ENCODE measurements at places on chromosomes 6 and 20.
A peak's percentile ranks its signal among the peaks of the same experiment; 100 is the strongest.

- DNase-seq = no peak
Measured at GRCh38 chr6:10968776-10969175, 75.3 kb downstream of the ELOVL2 start.

DNA sequence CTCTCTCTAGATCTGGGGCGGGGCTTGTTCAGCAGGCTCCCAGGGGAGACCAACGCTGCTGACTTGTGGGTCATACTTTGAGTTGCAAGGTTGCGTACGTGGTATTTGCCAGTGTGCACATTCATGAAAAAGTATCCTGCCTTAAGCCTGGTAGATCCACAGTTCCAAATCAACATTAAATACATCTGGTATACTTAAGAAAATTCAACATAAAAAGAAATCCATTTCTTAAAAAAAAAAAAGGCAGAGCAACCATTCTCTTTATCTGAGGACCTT, 81.4 kb downstream of the SLC22A3 start:
- no peak for DNase-seq

DNA sequence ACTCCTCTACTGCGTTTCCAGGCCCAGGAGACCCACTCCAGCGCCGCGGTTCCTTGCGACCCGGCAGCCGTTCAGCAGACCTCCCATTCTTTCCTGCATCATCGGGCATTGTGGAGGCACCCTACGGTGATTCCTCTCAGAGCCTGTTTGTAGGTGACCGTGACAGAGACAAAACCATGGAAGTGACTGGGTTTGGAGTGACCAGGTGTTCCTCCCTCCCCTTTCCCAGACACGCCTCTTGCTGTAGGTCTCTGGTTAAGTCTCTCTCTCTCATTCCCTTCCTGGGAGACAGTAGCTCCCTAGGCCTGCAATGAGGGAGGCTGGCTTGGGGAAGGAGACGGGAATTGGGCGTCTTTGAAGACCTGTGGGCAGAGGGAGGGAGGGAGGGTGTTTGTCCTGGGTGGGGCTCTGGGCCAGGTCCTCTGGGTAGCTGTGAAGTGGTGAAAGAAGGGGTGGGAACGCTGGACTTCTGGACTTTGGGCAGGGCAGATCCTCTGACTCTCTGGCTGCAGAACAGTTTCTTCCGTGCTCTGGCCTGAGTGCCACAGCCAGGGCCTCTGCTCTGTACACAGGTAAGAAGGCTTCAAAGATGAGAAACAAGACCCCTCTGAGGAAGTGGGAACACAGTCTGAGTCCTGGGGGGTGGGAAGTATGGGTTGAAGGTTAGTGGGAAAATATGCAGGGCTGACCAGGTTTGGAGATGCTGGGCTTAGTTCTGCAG, 763 bp downstream of the KLC4 start:
- peak; percentile 41 for DNase-seq

GRCh38 chr20:34774449-34774848, 51.0 kb downstream of the NCOA6 start:
- no peak for DNase-seq

DNA sequence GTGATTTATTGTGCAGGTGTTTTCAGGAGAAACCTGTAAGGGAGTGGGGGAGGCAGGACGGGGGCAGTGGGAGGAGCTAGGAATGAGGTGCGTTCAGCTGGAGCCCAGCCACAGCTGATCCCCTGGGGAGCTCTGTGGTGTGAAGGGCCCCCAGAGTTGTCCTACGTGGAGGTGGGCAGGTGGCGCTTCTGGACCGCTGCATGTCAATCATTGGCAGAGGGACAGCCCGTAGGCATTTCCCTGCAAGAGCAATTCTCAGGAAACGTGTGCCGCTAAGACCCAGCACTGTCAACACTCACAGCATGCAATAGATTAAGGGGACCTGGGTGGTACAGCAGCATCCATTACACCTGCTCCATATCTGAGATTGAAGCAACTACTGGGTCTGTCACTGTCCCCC, 88.0 kb downstream of the PRND start:
- DNase-seq = no peak

- no peak for DNase-seq
Measured at GRCh38 chr20:8853805-8854338, 215.0 kb upstream of the PLCB4 start.

DNA sequence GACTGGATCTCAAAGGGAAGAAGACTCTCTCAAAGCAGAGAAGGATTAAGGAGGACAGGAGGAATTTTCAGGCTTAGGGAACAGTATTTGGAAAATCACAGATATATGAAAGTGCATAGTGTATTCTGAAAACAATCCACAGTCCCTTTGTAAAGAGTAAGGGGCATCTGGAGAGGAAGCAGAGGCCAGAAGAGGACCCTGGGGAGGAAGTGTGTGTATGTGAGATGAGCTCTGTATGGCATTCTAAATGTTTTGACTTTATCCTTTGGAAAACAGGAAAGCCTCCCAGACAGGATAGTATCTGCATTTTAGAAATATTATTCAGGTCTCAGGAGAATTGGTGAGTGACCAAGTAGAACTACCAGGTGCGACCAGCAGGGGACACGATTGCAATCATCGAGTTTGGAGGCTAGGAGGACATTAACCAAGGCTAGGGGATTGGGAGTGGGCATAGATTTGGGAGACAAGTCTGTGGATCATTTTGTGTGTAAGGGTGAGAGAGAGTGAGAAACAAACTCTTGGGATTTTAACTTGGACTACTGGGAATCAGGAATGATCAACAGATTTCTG, 38.3 kb upstream of the FAM184A start:
- DNase-seq = no peak

DNA sequence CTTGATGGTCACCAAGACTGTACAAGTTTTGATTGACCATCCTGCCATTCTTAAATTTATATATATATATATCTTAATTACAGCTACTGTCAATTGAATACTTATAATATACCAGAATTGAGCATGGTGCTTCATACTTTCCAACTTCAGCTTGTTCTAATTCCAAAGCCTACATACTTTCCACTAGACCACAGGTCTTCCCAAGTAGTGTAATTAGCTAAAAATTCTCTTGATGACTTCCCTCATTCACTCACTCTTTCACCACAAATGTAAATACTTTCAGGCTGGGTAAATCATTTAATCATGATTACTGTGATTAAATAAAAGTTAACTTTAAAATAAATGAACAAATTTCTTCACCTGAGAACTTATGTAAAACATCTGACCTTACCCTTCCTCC, 3.4 kb downstream of the ASF1A start:
- DNase-seq = no peak

DNA sequence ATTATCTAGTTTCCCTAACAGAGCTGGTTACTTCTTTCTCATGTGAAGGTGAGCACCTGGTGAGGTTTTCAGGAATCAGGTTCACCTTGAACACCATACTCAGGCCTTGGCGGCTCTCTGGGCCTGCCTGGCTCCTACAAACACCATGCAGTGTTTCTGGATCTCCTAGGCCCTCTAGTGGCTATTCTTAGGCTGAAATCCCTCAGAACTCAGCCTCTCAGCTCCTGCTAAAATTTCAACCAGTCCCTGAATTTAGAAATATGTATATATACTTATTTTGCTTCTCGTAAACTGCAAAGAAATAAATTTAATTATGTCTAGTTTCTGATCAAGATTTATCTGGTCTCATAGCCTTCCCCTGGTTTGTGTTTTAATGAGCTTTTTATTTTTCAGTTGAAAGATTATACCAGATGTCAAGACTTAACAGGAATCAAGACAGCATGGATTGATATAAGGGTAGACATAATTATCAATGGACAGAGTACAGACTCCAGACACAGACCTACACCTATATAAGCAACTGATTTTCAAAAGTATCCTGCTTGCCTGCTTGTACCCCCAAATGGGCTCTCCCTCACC, 55.9 kb downstream of the ANKEF1 start:
- DNase-seq = peak; percentile 72

DNA sequence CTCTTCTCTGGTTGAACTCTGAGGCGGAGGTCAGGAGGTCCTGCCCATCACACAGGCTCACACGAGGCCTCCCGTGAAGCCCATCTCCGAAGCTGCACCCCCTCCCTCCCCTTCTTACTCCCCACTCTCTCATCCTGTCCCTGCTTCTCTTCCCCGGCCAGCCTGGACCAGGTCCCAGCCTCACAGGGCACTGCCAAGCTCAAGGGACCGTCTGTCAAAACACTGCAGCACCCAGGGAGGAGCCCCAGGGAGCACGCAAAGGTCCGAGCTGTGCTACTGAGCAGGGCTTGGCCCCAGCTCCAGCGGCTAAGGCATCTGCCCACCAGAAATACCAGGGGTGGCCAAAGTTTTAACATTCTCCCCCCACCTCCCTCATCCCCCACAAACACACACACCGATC, 70.0 kb downstream of the PSMG4 start:
- no peak for DNase-seq

DNA sequence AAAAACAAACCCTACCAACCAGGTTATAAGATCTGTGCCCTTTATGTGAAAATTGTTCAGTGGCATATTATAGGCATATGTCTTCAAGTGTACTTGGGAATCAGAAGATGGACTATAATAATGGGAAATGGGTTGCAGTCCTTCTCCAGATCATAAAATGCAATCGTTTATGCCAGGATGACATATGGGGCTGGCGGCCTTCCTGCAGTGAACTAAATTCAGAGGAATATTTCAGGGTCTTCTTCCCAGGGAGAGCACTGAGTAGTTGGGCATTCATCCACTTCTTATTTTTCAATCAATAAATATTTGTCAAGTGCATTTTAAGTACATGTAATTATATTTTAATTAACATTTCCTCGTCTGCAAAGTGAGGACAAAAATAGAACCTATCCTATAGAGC, 176.2 kb upstream of the CNR1 start:
- no peak for DNase-seq

GRCh38 chr6:135568379-135568778, 70.8 kb upstream of the AHI1 start:
- peak; percentile 15 for DNase-seq

DNA sequence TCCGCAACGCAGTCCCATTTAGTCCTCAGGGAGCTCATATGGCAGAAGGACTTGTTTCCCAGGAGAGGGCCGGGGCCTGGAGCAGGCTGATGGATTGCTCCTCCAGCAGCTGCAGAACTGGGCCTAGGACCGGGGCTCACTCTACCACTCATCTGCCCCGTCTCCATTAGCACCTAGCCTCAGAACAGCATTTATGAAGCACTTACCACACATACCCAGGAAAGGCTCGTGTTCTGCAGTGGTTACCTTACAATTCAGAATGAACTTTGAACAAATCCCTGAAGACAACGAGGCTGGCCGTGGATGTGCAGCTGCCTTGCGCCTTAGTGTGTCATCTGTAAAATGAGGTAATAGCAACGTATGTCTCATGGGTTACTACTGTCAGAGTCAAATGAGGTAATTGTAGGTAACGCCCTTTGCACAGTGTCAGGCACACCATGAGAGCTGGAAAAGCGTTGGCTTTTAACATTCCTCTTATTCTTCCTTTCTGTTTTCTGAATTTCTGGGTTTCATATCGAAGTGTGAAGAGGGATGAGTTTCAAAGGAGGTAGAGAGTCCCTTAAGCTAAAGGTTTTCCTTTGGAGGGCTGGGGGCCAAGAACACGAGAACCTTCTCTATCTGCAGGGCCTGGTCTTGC, 46.3 kb upstream of the CD93 start:
- DNase-seq = no peak
